ENCODE measurements at places on chromosomes 7 and 10.

DNA sequence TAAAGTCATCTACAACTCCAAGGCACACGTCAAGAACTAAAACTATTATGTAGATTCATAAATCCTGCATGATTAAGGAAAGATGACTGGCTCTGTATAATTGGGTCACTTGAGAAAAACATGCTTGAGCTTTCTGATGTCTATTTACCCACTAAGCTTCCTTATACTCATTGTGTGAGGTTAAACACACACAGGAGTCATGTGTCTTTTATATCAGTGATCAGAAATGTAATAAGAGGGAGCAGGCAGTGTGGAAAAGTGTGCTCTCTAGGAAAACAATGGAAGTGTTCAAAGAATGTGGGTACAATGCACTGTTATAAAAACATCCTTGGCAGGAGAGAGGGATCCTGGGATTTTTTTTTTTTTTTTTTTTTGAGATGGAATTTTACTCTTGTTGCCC is 108.6 kb upstream of the ARID5B start:
- no peak for DNase-seq

DNA sequence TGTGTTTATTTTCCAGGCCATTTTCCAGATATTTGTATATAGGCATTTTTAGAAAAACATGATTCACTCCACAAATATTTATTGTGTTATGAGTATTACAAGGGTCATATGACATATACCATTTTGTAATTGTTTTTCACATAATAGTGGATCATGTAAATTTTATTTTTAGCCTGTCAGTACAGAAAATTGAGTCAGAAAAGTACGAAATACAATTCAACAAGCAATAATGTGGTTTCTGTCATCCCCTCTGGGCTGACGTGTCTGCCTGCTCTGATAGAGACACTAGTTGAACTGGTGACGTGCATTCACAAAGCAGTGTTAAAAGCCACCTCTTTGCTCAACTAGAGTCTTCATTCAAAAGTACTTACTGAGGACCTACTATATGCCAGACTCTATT is 97.9 kb upstream of the STEAP1B start:
- DNase-seq: no peak

DNA sequence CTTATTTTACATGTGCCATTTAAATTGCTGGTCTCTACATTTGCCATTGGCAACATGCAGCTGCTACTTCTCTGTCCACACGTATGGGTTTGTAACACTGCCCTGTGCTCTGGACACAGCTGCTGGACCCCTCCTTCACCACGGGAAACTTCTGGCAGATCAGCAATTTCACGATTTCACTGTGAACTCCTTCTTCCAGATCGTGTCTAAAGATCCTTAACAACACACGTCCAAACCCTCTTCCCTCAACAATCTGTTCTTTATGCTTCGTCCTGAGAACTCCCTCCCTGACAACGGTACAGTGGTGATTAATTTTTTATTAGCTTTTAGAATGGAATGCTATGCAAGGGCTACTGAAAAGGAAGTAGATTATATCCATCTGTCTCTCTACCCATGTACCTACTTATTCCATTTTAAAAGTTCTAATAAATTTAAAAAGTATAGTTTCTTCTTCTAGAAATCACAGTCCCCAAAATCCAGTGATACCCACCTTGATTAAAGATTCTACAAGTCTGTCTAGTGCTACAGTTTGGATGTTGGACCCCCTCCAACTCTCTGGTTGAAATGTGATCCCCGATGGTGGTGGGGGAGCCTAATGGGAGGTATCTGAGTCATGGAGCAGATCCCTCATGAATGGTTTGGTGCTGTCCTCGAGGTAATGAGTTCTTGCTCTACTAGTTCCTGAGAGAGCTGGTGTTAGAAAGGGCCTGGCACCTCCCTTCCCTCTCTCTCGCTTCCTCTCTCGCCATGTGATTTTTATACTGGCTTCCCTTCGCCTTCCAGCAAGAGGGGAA is 81.0 kb downstream of the KIAA1549 start:
- DNase-seq: no peak

DNA sequence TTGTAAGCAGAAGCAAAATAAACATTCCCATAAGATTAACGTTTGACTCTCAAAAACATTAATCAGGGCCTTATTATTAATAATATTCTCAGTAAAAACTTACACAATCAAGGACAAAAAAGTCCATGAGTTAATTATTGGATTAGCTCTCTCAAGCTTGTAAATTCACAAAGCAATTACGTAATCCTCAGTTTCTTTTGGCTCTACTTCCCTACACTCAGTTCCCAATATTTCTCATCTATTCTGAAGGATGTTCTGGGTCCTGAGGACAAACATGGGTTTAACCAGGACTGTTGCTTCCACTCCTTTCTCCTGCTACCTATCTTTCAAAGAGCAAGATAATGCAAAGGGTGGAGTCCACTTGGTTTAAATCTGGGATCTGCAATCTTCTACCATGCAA is 15.1 kb downstream of the FBXL13 start:
- no peak for DNase-seq

GRCh38 chr7:114901771-114902170 is 20.1 kb upstream of the MDFIC start:
- DNase-seq: no peak

GRCh38 chr7:123075838-123076467 is 80.5 kb upstream of the TAS2R16 start:
- no peak for DNase-seq

- no peak for DNase-seq
These were observed 43.1 kb upstream of the FAM180A start for GRCh38 chr7:135791543-135792362.

GRCh38 chr10:22346096-22346661 is 883 bp downstream of the SPAG6 start:
- DNase-seq: no peak

GRCh38 chr10:84026821-84027257 is 112.5 kb upstream of the GHITM start:
- DNase-seq: no peak

DNA sequence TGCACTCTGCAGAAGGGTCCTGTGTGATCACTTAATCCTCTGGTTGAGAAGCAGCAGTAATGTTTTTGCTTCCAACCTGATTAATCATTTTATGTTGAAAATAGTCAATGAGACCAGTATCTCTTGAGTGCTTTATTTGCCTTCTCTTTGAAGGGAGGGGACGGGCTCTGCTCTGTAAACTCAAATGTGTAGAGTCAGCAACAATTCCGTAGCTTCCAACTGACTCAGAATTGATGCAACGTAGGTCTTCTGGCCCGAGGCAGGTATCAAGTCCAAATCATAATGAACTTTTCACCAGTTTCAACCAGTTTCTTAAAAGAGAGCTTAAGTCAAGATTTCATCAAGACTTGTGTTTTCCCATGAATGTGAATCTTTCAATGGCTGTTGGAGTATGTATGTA is 26.3 kb downstream of the GUSB start:
- no peak for DNase-seq

DNA sequence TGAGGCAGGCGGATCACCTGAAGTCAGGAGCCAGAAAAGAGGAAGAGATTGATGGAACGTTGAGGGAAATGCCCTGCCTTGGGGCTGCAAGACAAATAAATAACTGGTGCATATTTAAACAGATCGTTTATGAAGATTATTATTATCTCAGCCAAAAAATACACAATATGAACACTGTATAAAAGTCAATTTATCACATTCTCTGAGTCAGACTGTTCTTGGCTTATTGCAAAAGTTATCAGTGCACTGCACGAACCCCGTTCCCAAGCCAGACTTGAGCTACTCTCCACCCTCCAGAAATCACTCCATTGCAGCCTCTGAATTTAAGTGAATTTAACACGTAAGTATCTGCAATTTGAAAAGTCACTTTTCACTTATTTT is 1.6 kb downstream of the DNMBP start:
- DNase-seq: no peak

- DNase-seq: no peak
These were observed 21.4 kb upstream of the RAPGEF5 start for GRCh38 chr7:22378199-22378980.

GRCh38 chr10:29959586-29959985 is 99.8 kb downstream of the JCAD start:
- no peak for DNase-seq

- DNase-seq: peak; percentile 75
These were observed 25.3 kb downstream of the CCDC6 start for GRCh38 chr10:59880971-59881510.

- DNase-seq: no peak
These were observed 17.4 kb upstream of the CEP41 start for GRCh38 chr7:130458257-130458656.

GRCh38 chr7:41316410-41316809 is 386.5 kb downstream of the INHBA start:
- no peak for DNase-seq

GRCh38 chr7:2979951-2980350 is 63.7 kb downstream of the CARD11 start:
- DNase-seq: no peak

DNA sequence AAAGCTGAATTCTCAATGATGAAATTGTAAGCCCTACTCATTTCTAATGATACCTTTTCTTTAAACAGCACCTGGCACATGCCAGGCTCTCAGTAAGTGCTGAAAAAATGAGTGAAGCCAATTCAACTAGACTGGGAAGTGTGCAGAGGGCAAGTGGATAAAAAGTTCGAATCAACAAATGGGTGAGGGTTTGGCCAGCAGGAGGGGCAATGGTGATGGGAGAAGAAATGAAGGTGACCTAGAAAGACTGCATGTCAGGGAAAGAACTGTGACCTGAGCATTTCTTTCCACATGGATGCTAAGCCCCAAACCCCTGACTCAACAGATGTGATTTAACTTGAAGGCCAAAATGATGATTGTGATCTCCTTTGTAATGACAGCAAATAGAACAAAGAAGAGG is 54.6 kb downstream of the DKK1 start:
- DNase-seq: no peak

GRCh38 chr10:88990384-88991160 is at the start of gene FAS:
Gene FAS (plus strand): TSS chr10:88990798. CDS start chr10:88990877, 79 bp downstream.
- peak; percentile 75 for DNase-seq

- peak; percentile 65 for DNase-seq
These were observed 7.3 kb downstream of the NCOA4 start for GRCh38 chr10:46022978-46023702.

GRCh38 chr7:42283553-42283952 is 46.5 kb upstream of the GLI3 start:
- DNase-seq: no peak

DNA sequence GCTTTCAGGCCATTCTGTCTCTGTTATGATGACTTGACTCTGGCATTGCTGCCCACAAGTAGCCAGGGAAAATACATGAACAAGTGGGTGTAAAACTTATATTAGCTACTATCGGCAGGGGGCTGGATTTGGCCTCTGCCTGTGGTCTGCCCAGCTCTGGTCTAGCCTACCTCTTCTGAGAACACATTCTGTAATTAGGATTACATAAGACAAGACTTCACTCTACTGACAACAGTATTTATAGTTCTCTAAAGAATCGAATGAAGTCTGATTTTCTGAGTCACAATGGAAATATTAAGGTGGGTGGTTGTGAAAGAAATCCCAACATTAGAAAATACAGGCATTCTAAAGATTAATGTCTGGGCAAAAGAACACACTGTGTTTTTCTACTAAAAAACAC is 55.5 kb downstream of the DLD start:
- no peak for DNase-seq

DNA sequence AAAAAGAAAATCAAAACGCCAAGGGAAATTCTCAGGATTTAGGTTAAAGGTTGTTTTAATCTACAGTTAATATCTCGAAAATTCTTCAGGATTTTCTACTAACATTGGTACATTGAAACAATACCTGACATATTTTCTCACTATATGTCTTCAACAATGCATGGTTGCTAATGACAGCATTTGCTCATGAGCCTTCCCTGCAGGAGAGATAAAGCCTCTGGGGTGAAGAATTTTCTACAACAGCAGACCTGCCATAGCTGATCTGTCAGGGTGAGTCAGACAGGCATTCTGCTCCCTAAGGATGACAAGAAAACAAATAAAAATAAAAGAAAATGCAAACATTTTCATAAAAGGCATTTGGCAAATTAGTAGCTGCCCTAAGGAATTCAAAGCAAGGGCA is 11.7 kb upstream of the GPR37 start:
- no peak for DNase-seq

DNA sequence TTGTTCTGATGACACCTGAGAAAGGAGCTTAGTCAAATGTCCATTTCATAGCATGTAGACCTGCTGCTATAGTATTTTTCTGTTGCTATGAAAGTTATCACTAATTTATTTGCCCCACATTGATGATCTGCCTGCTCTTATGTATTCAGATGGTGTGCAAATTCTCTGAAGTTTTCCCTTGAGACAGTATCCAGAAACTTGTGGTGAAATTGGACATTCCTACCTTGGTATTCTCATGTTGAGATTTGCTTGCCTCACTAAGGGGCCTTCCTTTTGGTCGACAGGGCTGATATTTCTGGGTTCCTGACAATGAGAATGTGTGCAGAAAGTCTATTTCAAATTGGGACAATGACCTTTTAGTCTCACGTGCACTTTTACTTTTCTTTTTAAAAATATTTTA is 253.2 kb upstream of the FZD8 start:
- DNase-seq: no peak

DNA sequence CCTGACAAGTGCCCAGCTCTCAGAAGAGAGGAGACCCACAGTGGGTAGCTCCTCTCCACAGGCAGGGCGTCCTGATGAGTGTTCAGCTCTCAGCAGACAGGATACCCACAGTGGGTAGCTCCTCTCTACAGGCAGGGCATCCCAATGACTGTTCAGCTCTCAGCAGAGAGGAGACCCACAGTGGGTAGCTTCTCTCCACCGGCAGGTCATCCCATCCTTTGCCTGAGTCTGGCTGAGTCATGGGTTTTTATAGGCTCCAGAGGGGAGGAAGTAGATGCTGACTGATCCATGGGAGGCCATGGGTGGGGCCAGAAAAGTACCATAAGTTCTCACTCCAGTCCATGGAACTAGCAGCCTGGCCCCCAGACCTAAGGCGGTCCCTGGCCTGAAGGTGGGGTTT is 18.5 kb downstream of the CFAP70 start:
- DNase-seq: no peak

- DNase-seq: no peak
These were observed 321.8 kb downstream of the DPP6 start for GRCh38 chr7:154373956-154374355.

DNA sequence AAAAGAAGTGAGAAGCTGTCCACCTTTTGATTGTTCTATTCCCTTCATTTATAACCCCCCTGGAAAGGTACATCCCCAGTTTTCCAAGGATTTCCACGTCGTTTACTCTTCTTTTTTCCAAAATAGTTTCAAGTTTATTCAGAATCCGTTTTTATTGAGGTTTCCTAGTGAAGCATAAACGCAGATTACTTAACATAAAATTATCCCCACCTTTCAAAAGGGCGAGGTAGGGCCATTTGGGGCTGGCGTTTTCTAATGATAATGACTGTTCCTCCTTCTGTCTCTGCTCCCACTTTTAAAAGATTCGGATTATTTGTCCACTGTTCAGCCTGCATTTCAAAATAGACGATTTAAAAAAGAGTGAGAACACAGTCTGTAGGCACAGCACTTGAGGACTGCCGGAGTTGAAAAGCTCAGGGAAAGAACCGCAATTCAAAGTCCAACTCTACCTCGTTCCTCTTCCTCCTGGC is 165.2 kb upstream of the PPP1R3A start:
- DNase-seq: no peak

DNA sequence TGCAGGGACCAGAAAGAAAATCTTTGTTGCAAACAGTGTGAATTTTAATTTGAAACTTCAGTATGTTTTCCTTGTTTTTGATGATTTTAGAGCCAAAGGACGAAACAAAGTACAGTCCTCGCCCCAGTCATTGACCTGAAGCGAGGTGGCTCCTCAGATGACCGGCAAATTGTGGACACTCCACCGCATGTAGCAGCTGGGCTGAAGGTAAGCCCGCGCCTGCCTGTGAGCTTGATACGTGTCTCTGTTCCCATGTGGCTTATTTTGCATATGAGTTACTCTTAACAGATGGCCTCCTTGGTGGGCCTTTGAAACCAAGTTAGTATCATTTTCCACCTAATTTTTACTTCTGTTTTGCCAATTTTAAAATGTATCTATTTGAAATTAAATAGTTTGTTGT is 12.3 kb downstream of the RBM17 start:
- DNase-seq: no peak

All from GM12864 (cell line).